ENCODE measurements at places on chromosomes 4 and X.

GRCh38 chrX:41824551-41824950, 98.8 kb downstream of the CASK start:
- DNase-seq: no peak

GRCh38 chr4:104971462-104971861, 175.2 kb upstream of the TET2 start:
- DNase-seq: no peak

DNA sequence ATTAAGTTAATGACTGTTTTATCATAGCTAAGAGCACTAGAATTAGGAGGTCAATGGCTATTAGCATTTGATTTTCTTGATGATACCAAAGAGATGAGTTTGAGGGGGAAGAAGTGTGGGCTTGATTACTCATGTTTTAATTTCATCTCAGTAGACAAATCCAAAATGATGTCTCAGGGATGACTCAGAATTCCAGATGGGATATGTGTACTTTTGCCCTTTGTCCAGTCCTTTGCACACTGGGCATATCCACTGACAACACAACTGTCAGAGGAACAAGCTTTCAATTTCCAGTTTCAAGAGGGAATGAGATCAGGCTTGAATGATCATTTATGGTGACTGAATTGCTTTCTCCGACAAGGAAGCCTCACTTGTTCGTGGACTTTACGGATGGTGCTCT, 325.3 kb upstream of the FTHL17 start:
- DNase-seq: no peak

DNA sequence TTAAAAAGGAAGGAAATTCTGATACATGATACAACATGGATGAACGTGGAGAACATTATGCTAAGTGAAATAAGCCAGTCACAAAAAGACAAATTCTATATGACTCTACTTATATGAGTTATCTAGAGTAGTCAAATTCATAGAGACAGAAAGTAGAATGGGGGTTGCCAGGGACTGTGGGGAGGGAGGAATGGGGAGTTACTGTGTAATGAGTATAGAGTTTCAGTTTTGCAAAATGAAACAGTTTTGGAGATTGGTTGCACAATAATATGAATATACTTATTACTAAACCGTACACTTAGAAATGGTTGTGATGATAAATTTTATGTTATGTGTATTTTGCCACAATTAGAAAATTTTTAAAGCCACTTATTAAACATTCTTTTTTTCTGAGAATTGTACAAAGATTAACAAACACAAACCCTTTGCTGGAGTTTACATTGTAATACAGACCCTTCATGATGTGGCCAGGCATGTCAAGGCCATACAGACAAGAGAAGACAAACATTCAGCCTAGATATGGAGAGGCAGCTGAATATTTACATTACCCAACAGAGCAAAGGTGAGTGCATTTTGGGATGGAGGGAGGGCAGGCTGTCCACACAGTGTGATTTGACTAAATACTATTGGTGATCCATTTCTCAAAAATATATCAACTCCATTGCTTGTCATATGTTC, 21.2 kb upstream of the GPC3 start:
- DNase-seq: no peak

- no peak for DNase-seq
Observed at GRCh38 chrX:130771230-130771629, 131.8 kb downstream of the ENOX2 start.

- DNase-seq: no peak
Observed at GRCh38 chr4:86451560-86452330, 91.9 kb upstream of the MAPK10 start.

DNA sequence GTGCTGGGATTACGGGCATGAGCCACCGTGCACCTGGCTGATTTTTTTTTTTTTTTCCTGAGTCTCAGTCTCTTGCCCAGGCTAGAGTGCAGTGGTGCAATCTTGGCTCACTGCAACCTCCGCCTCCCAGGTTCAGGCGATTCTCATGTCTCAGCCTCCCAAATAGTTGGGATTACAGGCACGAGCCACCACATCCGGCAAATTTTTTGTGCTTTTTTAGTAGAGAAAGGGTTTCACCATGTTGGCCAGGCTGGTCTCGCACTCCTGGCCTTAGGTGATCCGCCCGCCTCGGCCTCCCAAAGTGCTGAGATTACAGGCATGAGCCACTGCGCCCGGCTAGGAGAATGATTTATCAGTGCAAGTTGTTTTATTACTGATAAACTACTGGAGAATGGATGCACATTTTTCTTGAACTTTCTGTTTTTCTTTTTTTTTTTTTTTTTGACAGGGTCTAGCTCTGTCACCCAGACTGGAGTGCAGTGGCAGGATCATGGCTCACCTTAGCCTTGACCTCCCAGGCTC, 39.7 kb upstream of the DHRSX start:
- DNase-seq: no peak

GRCh38 chr4:71784569-71785197, 804 bp upstream of the GC start:
- no peak for DNase-seq

DNA sequence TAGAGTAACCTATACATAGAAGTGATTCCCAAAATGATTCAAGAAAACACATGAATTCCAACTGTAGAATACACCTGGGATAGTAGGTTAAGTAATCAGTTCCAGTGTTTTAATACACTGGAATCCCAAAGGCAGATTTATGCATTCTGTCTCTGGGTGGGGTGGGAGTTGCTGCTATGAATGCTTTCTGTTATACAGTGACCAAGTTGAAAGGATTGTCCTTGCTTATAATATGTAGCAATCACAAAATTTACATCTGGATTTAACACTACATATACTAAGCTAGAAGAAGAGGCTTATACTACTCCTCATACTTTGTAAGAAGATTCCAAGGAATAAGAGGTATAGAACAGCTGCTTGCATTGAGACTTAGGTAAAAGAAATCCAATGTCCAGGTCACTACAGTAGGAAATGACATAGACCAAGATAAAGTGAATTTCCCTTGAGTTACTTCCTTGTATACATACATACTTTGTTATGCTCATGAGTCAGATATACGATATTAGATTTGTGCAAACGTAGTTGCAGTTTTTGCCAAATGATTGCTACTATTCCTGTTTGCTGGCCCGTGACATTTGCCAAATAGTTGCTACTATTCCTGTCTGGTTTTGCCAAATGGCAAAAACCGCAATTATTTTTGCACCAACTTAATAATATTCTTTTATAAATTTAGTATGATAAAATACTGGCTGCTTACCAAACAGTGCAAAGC, 210.5 kb upstream of the DIAPH2 start:
- DNase-seq: no peak

GRCh38 chr4:155900381-155900780, 3.1 kb upstream of the TDO2 start:
- no peak for DNase-seq

GRCh38 chrX:630612-631496, at the start of gene SHOX:
SHOX (plus strand) TSS chrX:630791; CDS start chrX:630898, 107 bp downstream.
- no peak for DNase-seq

GRCh38 chrX:152170621-152171020, 32.2 kb upstream of the MAGEA10 start:
- DNase-seq: no peak

- no peak for DNase-seq
Observed at GRCh38 chr4:102444752-102445151, 56.4 kb upstream of the NFKB1 start.

DNA sequence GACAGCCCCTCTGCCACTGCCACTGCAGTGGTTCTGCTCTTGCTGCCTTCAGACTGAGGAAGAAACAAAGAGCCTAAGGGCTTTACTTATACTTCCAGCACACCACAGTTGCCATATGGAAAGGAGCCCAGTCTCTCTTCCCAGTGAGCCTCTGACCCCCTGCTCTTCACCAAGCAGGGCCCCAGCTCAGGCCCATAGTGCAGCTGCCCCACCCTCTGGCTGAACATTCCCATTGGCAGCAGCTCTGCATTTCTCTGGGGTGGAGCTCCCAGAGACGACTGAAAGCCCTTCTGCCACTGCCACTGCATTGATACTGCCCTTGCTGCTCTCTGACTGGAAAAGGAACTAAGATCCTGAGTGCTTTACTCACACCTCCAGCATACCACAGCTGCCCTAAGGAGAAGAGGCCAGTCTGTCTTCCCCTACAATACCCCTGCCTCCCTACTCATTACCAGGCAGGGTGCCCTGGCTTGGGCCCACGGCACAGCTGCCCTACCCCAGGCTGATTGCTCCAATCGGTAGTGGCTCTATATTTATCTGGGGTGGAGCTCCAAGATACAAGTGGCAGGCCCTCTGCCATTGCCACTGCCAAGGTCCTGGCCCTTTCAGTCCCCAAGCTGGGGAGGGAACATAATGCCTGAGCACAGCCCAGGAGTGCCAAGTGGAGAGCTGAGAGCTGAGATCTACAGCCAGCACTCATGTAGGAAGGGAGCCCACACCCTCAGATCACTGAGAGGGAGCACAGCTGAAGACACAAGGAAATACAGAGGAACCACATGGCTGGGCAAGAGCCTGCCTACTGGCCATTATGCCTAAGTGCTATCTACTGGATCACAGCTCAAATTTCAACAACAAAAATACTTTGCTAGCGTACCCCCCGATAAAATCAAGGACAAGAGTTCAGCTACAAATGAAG, 36.0 kb downstream of the AWAT2 start:
- no peak for DNase-seq

DNA sequence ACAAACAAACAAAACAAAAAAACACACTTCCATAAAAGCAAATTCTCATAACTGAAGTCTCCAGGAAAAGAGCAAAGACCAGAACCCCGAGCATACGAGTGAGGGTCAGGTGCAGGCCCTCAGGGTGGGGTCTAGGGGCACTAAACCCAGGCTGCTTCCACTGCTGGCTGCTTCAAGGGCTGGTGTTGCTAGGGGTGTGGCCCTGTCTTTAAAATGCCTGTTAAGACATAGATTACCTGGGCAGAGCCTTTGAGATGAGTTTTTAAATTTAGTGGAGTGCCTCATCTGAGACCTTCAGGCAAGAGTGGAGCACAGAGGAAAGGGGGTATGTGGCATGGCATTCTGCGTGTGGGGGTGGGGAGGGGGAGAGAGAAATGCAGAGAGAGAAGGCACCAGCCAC, 87.0 kb downstream of the FHDC1 start:
- DNase-seq: no peak

- DNase-seq: no peak
Observed at GRCh38 chr4:4754641-4755040, 104.8 kb upstream of the MSX1 start.

DNA sequence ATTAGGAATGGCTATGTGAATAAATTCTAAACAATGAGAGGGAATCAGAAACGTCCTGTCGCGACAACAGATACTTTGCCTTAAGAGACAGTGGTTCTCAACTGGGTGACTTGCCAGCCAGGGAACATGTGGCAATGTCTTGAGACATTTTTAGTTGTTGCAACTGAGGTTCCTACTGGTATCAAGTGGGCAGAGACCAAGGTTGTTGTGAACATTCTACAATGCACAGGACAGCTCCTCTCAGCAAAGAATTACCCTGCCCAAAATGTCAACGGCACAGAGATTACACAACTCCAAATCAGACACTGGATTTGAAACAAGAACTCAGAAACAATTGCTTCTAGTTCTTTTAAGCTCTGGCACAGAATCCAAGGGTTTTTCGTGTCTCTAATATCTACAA, 128.6 kb downstream of the ARHGAP6 start:
- no peak for DNase-seq

DNA sequence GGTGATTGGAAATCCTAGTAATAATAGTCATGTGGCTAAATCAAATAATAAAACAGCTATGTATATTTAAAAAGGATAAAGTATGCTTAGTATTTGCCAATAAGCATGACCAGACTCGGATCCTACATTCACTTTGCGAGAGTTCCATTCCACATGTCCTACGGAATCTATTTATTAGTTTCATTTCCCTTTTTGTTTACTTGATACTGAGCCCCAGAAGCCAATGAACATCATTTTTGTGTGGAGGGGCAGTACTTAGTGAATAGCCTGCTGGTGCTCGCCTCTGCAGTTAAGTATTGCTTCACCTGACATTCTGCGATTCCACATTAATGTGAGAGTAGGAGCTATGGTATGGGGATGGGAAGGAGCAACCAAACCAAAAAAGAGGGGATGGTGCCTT, 58.5 kb upstream of the NAP1L5 start:
- no peak for DNase-seq

GRCh38 chr4:75916091-75916661, 13.9 kb upstream of the PPEF2 start:
- DNase-seq: no peak

- no peak for DNase-seq
Observed at GRCh38 chr4:13558881-13559280, 14.6 kb upstream of the NKX3-2 start.

- no peak for DNase-seq
Observed at GRCh38 chr4:77634132-77634785, 28.6 kb downstream of the CXCL13 start.

DNA sequence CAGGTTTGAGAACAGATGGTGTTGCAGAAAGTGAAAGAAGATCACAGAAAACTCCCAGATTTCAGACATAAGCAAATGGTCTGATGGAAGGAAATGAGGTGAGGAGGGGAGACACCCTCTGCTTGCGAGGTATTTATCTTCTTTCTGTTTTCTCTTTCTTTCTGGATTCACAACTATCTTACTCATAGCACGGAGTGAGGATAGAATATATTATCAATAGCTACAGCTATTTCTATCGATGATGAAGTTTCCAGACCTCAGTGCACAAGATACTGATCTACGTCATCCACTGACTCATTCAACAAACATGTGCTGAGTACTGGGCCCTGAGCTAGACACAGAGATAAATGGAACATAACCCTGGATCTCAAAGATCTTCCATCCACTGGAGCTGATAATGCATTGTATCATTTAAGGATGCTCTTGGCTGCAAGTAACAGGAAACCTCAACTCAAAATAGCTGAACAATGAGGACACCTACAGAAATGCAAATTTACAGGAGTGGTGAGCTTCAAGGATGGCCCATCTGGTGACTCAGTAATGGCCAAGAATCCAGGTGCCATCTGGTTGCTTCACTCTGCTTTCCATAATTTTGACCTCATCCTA, 21.2 kb downstream of the SLC2A9 start:
- DNase-seq: no peak

DNA sequence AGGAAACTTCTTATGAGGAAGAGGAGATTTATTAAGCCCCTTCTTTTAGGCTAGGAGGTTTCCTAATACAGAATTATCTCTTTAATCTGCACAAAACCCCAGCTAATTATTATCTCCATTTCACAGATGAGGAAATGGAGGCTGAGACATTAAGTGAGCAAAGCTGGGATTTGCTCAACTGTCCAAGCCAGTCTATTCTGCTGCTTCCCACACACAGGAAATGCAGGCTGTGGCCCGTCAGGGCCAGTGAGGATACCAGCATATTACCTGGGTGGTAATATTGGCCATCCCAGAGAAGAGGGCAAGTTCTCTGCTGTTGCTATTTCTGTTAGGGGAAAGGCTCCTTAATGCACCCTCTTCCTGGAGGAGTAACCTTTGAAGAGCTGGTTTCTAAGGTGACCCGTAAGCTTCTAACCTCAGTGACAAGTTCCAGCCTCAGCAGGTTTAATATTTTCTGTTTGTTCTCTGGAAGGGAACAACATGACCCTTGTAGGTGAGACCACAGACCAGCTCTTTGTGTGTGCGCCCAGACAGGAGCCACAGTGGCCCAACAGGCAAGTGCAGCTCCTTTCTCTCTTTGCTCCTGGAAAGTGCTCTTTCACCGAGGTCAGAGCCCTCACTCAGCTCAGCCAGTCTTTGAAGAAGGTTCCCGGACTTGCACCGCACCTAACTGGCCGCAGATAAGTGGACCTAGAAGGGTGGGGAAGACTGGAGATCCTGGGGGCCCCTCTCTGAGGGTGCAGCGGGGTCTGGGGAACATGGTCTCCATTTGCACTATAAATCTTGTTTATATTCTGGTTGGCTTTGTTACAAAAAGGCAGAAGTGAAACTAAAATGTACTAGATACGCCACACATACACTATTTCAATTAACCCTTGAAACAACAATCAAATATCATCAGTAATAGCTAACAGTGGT, 35.5 kb downstream of the TBC1D9 start:
- DNase-seq: no peak

- no peak for DNase-seq
Observed at GRCh38 chrX:109842611-109843010, 109.6 kb upstream of the ACSL4 start.
